EH (cell line): ENCODE measurements at places on chromosomes 12 and 14.

DNA sequence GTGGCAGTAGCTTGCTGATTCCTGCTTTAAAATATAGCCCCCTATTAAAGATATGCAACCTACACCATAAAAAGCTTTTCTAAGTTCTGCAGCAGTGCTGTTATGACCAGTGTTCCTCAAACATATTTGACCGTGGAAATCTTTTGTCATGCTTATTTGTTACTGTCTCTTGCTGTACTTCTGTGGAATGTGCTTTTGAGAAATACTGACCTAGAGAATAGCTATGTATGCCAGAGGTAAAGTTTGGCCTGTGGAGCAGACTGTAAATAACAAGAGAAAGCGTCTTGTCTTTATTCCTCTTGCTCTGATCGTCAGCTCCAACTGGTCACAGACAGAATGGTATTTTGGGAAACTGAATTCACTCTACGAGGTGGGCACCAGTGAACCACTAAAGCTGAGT lies 239.0 kb downstream of the FBXL14 start:
- peak; percentile 51 for DNase-seq

DNA sequence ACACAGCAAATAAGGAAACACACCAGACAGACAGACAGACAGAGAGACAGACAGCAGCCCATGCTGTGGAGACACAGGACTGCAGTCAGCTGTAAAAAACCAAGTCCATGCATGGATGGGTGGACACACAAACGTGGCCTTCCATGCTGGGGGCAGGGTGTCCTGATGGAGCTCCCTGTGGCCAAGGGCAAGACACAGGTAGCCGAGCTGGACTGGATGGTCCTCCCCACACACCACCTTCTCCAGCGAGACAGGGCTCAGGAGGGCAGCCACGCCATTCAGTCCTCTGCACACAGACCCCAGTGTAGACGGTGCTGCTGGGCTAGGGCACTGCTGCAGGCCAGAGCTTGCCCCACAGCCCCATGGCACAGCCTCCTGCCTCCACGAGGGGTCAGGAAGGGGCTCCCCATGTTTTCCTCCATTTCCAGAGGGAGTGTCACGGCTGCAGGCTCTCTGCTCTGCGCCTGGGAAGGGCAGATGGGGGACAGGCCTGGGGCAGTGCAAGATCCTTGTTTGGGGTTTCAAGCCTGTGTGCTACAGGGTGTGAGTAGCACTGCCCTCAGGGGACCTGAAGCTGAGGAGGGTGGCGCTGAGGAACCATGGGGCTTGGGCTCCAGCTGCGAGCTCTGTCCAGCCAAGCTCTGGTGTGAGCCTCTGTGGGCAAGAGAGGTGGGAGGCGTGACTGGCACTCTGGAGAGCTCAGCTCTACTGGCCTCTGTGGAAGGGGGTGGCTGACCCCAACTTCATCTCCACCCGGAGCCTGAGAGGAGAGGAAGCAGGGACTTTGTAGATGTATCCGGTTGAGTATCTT lies 67.9 kb downstream of the GALNT9 start:
- DNase-seq = no peak

DNA sequence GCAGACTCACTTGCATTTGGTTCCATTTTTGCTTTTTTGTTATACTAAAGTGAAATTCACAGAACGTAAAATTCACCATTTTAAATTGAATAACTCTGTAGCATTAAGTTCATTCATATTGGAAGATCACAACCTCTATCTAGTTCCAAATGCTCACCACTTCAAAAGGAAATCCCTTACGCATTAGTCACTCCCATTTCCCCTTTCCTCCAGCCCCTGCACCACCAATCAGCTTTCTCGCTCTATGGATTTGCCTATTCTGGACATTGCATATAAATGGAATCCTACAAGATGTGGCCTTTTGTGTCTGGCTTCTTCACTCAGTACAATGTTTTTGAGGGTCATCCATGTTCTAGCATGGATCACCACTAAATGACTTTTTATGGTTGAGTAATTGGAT lies 294.5 kb downstream of the KSR2 start:
- DNase-seq = peak; percentile 64

- peak; percentile 66 for DNase-seq
Measured at GRCh38 chr12:49838973-49839633, 3.8 kb downstream of the BCDIN3D start.

DNA sequence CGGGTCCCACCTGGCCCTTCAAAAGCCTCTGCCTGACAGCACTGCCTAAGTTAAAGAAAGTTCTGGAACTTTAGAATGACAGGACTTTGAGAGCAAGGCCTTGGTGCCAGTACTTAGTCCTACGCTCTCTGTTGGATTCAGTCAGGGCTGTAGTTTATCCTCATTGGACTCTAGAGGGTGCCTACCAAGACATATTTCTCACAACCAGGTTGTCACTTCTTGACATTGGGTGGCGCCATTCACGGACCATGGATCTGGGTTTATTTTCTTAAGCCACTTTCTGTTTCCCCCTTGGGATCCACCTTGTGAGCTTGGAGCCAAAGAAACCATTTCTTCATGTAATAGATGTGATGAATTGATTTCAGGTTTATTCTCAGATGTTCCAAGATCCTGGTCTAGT lies 787.0 kb upstream of the TBX3 start:
- DNase-seq = no peak

GRCh38 chr12:124388679-124389137 lies 93.8 kb downstream of the RFLNA start:
- peak; percentile 91 for DNase-seq

- DNase-seq = no peak
Measured at GRCh38 chr12:45849289-45849688, 119.8 kb downstream of the ARID2 start.

DNA sequence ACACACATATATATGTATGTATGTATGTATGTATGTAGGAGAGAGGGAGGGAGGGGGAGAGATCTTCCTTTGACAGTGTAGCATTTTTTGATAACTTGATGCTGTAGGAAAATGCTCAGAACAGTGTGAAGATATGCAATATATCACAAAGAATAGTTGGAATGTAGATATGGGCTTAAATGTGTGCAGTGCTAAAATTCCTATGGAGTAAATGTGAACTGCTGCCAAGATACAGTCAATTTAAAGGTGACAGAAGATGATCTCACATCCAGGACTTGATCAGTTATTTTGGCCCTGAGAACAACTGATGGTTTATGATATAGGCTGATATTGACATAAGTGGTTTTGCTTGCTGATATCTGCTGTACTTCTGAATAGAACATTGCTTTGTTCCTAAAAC lies 84.2 kb downstream of the DAAM1 start:
- no peak for DNase-seq

GRCh38 chr12:116066381-116067230 lies 210.9 kb downstream of the MED13L start:
- DNase-seq = peak; percentile 56

DNA sequence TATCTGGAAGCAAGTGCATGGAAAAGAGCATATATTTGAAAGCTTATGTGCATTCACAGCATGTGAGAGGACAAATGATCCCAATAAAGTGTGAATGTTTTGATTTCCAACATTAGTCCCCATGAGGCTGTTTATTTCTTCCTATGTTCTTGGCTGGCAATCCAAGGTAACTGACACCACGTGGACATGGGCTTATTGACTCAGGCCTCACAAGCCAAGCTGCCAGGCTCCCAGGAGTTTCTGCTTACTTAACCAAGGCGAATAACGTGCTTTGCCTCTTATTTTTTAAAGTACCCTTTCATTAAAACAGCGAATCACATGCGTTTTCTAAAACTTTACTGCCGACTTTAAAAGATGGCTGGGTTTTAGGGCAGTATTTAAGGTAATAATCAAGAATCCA lies 441.7 kb downstream of the FUT8 start:
- no peak for DNase-seq

GRCh38 chr14:90382491-90383125 lies 14.2 kb upstream of the CALM1 start:
- DNase-seq = peak; percentile 85

- no peak for DNase-seq
Measured at GRCh38 chr12:80838024-80838658, 99.6 kb downstream of the LIN7A start.

- no peak for DNase-seq
Measured at GRCh38 chr12:23921099-23921856, 28.2 kb downstream of the SOX5 start.

DNA sequence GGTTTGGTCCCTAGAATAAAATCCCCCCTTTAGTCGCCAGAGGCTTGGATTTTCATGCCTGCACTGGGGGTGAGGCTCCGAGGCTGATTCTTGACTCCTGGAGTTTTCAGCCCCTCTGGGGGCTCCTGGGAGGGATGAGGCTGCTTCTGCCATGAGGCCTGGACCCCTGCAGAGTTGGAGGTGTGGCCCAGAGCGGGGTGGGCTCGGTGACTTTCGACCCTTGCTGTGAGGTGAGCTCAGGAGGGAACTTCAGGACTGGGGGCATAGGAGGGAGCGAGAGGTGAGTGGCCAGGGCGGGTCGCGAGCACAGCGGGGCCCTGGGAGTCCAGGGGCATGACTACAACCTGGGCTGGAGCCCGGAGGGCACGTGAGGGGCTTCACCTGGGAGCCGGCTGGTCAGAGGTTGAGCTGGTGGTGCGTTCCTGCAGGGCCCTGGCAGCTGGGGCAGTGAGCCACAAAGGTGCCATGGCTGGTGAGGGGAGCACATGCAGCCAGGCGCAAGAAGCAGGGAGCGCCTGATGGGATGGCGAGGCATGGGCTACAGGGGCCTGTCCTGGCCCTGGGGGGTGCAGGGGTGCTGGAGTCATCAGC lies 168.2 kb downstream of the KIF26A start:
- DNase-seq = no peak

DNA sequence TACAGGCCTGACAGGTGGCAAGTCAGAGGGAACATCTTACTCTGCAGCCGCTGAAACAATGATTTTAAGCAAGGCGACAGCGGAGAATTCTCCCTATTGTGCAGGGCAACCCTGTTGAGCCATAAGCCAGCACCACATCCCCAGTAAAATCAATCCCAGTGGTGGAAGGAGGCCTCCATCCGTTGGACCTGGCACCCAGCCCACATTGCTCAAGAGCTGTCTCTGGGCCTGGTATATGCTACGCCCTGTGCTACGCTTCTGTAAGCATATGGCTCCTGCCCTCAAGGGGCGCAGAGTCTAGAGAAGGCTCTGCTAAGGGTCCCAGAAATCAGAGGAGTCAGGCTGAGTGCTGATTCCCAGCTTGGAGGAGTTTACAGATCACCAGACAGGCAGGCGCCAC lies 265.5 kb downstream of the CACNA1C start:
- DNase-seq = peak; percentile 31

DNA sequence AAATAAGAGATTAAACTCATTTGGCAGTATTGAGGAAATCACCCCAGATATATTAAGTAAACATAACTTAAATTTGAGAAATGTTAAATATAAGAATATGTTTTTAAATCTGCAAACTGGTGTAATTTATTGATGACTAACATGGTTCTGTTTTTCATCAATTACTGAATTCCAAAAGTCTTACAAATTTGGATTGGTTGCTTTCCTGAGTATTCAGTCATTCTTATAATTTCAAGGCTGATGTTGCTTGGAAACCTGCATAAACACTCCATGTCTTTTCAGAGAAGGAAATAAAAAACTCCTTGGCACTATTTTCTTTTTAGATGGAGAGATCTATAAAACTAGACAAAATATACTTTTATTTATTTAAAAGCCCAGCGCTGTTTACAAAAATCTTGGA lies 71.7 kb downstream of the NOVA1 start:
- no peak for DNase-seq

DNA sequence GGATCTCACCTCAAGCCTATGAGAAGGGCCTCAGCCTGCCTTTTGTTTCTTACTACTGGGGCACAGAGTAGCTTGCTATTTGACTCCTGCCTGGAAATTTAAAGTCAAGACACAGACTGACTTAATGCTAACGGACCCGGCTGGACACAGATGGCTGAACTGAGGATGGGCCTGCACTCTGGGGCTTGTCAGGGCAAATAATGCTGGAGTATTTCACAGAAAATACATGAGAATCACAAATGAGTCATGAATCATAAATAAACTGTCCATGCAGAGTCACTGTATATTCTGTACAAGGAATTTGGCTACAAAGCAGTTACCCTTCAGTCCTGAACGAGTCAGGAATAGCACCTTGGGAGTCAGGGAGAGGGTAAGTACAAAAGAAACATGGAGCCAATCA lies 683.2 kb upstream of the FOXG1 start:
- DNase-seq = no peak

GRCh38 chr12:27498149-27498548 lies 25.9 kb upstream of the PPFIBP1 start:
- no peak for DNase-seq

DNA sequence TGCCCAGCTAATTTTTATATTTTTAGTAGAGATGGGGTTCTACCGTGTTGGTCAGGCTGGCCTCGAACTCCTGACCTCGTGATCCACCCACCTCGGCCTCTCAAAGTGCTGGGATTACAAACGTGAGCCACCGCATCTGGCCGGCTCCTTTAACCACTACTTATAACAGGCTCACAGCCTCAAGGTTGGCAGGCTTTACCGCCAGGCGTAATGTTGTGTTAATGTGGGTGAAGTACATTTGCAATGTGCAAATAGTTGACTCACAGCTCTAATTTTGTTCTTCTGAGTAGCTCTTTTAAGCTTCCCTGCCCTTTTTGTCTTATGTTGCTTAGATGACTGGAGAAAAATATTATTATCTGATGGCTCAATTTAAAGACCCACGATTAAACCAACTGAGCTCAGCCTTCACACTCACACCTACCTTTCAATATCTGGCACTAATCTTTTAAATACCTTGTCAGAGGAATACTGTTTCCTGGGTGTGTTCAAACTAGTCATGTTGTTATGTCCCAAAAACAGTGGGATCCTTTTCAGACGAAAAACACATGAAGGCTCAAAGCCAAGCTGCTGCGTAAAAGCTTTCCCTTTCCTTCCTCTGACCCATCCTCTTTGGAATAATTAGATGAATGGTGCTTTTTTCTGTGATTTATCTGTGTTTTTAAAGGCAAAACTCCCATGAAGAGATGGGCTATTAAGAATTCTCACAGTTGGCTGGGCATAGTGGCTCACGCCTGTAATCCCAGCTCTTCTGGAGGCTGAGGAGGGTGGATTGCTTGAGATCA lies 57.2 kb upstream of the USP44 start:
- peak; percentile 91 for DNase-seq

- no peak for DNase-seq
Measured at GRCh38 chr12:111439657-111440151, 34.0 kb downstream of the SH2B3 start.

DNA sequence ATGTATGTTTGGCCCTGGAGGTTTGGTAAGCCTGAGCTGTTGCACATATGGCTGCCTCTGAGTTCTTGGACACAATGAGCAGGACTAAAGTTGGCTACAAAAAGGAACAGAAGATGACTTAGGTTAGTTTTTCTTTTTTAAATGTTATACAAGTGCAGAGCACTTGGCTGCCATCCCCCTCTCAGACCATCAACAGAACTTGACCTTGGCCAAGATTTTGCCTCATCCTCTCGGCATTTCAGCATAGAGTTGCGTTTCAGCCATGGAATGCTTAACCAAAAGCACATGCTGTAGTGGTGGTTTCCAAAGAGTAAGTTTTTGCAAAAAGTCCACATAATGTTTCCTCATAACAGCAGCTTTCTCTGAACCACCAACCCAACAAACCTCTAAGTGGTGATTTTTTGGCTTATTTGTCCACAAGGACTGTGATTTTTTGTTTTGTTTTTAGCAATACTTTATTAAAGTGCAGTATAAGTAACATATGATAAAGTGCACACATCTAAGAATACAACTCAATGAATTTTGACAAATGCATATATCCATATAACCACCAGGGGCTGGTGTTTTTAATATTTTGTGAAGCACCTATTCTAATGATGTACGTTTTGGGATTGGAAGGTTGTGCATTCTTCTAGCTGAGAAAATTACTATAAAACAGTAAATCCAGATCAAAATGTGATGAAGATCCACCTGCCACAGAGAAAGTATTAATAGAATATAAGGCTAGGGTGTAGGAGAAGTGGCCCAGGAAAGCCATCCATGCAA lies 12.1 kb upstream of the GALNT16 start:
- peak; percentile 87 for DNase-seq

- no peak for DNase-seq
Measured at GRCh38 chr14:39023939-39024871, 78.8 kb downstream of the SEC23A start.
